ENCODE measurements at places on chromosomes 5 and 9. TPM values are rescaled to one million over a fixed set of nuclear protein-coding genes. Genes with fewer than 3 reads are reported as not detected.

Gene MAMDC2
- polyA plus RNA-seq = 6.9 TPM

Gene SLC22A4
- polyA plus RNA-seq = 4.0 TPM

Gene AIF1L
- polyA plus RNA-seq = 27.8 TPM

Gene CARTPT
- not detected for polyA plus RNA-seq

Gene PCDHB6
- polyA plus RNA-seq = 1.4 TPM

Gene MYO10
- polyA plus RNA-seq = 27.2 TPM

Gene FGF1
- 10.6 TPM for polyA plus RNA-seq

Gene IL3
- polyA plus RNA-seq = not detected

Gene MYOT
- polyA plus RNA-seq = 327 TPM

Gene TAF11L5
- not detected for polyA plus RNA-seq

Gene FOXB2
- polyA plus RNA-seq = not detected

Gene FXN
- polyA plus RNA-seq = 11.5 TPM

Gene SLC45A2
- polyA plus RNA-seq = 0.33 TPM

Gene PCDHGB3
- 1.6 TPM for polyA plus RNA-seq

Gene PCDHA11
- polyA plus RNA-seq = not detected

Gene SLC46A2
- 0.10 TPM for polyA plus RNA-seq

Gene INSL6
- 0.63 TPM for polyA plus RNA-seq

Gene FOCAD
- 14.1 TPM for polyA plus RNA-seq

Gene OGN
- polyA plus RNA-seq = 374 TPM

Gene SMIM33
- polyA plus RNA-seq = not detected

Gene NUTM2G
- 0.82 TPM for polyA plus RNA-seq

Gene PRR16
- 19.3 TPM for polyA plus RNA-seq

Gene ADAMTSL1
- polyA plus RNA-seq = 10.6 TPM

Gene GHR
- polyA plus RNA-seq = 20.0 TPM

Gene CDKN2B-AS1
- polyA plus RNA-seq = 0.15 TPM

Gene STARD4
- 9.2 TPM for polyA plus RNA-seq

Gene CDO1
- polyA plus RNA-seq = 15.6 TPM

Gene DAB2
- 84.7 TPM for polyA plus RNA-seq

Gene ANKRD18A
- polyA plus RNA-seq = 0.09 TPM

Gene PCSK1
- 0.04 TPM for polyA plus RNA-seq

Gene REEP2
- 20.0 TPM for polyA plus RNA-seq

Gene SNX24
- 12.0 TPM for polyA plus RNA-seq

Gene CCDC192
- 0.48 TPM for polyA plus RNA-seq

Gene PCDHAC1
- polyA plus RNA-seq = 0.04 TPM

Gene RANBP3L
- polyA plus RNA-seq = 0.47 TPM

Gene SPINK7
- polyA plus RNA-seq = 0.23 TPM

Gene HSD17B3
- polyA plus RNA-seq = 1.0 TPM

Gene RALGDS
- polyA plus RNA-seq = 50.3 TPM

Gene ANKRD31
- 0.13 TPM for polyA plus RNA-seq

Gene RFK
- 12.9 TPM for polyA plus RNA-seq

Gene CCL21
- polyA plus RNA-seq = 9.2 TPM

Gene VCAN
- polyA plus RNA-seq = 201 TPM

Gene DMRT3
- polyA plus RNA-seq = 0.38 TPM

Gene C5orf24
- 70.3 TPM for polyA plus RNA-seq

Gene TXNDC15
- polyA plus RNA-seq = 68.1 TPM

Gene BAG1
- polyA plus RNA-seq = 75.7 TPM

Gene ENHO
- 3.4 TPM for polyA plus RNA-seq

Gene TMEM171
- polyA plus RNA-seq = 0.58 TPM

Gene ADGRD2
- 0.08 TPM for polyA plus RNA-seq

Gene IFNE
- polyA plus RNA-seq = not detected

Gene C1QTNF2
- polyA plus RNA-seq = 19.8 TPM

Gene IFNB1
- polyA plus RNA-seq = not detected

Gene CEP72
- polyA plus RNA-seq = 3.5 TPM

Gene TGFBI
- polyA plus RNA-seq = 161 TPM

Gene FBN2
- 41.0 TPM for polyA plus RNA-seq

Gene HINT1
- 358 TPM for polyA plus RNA-seq

Gene AFF4
- polyA plus RNA-seq = 42.2 TPM

Data from forelimb muscle (tissue), 1 donor.